ENCODE measurements at places on chromosomes 6 and 20.

GRCh38 chr20:56554869-56555268 lies 21.8 kb downstream of the FAM209B start:
- DNase-seq: peak; percentile 68

DNA sequence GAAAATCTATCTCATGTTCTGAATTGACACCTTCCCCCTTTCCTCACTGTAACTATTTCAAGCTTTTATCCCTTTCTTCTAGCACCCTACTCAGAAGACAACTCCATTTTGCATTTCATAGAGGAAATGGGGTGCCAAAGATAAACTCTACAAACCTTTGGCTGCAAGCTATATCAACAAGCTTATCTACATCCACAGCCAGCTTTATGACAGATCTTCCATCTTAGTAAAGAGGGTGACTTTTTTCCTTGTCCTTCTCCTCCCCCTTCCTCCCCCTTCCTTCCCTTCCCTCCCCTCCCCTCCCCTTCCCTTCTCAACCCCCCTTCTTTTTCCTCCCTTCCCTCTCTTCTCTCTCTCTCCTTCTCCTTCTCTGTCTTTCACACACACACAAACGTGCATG lies 58.0 kb upstream of the OLIG3 start:
- no peak for DNase-seq

DNA sequence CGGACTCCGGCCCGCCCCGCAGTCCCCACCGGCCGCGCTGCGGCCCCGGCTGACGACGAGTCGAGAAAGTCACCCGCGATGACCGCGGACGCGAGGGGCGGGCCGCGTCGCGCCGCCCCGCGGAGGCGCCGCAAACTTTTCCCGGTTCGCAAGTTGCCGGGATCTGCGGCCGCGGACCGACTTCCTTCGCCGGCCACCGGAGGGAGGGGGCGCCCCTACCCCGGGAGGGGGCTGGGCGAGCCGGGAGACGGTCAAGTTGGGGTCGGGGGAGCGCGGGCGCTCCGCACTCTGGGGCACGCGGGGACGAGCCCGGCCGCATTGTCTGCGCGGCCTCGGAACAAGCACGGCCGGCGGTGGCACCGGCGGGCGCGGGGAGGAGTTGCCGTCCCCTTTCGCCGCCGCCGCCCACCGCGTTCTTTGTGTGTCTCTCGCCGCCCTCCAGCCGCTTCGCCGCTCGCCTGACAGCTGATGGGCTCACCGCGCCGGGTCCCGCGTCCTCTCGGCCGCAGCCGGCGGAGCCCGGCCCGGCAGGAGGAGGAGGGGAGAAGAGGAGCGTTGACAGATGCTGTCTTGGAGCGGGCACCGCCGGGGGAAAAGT lies 131.6 kb downstream of the OGFRL1 start:
- peak; percentile 62 for DNase-seq

DNA sequence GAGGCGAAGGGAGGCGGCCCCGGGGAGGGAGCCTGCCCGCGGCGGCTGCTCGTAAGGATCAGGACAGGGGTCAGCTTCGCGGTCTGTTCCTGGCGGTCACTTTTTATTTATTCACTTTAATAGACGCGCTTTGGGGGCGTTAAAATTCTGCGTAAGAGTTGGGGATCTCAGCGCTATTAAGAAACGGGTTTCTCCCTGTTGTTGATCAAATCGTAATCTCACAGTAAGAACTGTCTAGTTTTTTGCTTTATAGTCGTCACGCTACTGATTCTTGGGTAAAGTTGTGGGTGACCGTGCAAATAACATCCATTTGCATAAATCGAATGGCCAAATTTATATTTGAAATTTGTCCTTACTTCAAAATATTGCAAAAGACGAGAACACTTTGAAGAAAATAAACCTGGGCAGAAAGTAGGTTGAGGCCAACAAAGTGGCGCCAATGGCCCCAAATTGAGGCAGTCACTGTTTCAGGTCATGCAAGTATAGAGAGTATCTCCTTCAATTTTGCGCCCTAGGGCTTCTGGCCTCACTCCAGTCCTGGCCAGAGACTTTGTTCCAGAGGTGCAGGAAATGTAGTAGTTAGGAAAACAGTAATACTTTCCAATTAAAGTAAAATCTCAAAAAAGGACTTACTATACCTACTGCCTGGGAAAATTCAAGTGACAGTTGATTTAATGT lies 963 bp upstream of the RMND1 start:
- DNase-seq: no peak

- no peak for DNase-seq
Observed at GRCh38 chr6:24838994-24839393, 40.3 kb upstream of the ARMH2 start.

DNA sequence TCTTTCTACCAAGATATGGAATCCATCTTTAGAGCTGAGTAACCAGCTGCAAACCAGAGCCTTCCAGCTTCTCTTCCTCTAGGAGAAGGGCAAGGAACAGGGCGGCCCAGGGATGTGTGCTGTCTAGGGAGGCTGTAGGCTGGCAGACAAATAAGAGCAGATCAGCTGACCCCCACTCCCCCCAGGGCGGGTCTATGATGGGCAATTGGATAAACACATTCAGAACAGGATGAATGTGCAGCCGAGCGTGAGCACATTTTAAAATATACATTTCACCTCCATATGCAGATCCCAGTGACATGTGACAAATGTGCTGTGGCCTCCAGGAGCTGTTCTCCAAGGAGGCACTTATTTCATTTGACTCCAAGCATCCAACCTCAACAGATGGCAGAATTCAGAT lies 580.1 kb downstream of the PTPRT start:
- DNase-seq: no peak

GRCh38 chr6:135434991-135435390 lies 62.5 kb downstream of the AHI1 start:
- DNase-seq: no peak

GRCh38 chr6:102679865-102680264 lies 1286.4 kb downstream of the GRIK2 start:
- no peak for DNase-seq

- DNase-seq: no peak
Observed at GRCh38 chr20:33945391-33946081, 48.2 kb upstream of the RALY start.

DNA sequence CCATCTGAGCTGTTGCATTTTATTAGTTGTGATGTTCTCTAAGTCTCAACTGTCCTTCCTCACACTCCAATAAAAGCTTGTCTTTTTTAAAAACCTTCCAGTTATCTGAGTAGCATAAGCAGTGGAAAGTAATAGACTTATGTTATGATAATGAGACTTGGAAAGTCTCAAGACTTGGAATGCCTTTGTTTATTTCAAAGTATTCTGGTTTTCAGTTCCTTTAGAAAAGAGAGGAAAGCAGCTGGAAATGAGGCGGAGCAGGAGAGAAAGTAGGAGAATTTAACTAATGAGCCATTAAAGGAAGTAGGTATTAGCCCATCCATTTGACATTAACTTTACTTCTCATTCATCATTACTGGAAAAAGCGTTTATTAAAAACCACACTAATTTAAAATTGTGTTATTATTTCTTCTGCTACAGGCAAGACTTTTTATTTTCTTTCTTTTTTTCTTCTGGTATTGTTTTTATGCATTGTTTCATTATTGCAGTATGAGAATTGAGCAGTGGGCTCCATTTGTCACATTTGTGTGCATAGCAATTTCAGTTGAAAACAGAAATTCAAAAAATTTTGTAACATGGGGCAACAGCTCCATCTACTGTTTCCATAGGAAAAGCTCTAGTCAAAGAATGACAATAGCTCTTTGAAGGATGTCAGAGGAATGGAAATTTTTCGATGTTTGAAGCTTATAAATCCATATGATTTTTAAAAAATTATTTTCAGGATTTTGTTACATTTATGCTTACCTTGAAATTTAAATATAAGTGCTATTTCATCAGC lies 194.8 kb downstream of the COL9A1 start:
- peak; percentile 30 for DNase-seq

DNA sequence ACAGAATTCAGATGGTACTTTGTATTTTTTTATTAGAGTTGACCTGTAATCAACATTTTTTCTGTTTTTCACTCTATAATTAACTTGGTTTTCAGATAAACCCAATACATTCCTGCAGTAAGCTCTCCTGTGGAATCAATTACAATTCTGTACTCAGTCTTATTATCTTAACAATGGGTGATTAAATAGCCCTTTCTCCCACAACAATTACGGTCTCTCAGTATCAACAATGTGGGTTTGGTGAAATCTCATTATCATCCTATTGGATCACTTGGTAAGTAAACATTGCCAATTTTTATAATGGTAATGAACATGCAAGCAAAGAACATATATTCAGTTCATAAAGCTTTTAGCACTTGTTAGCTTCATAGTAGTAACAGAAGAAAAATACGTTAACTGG lies 438.9 kb upstream of the EPHA7 start:
- DNase-seq: no peak

DNA sequence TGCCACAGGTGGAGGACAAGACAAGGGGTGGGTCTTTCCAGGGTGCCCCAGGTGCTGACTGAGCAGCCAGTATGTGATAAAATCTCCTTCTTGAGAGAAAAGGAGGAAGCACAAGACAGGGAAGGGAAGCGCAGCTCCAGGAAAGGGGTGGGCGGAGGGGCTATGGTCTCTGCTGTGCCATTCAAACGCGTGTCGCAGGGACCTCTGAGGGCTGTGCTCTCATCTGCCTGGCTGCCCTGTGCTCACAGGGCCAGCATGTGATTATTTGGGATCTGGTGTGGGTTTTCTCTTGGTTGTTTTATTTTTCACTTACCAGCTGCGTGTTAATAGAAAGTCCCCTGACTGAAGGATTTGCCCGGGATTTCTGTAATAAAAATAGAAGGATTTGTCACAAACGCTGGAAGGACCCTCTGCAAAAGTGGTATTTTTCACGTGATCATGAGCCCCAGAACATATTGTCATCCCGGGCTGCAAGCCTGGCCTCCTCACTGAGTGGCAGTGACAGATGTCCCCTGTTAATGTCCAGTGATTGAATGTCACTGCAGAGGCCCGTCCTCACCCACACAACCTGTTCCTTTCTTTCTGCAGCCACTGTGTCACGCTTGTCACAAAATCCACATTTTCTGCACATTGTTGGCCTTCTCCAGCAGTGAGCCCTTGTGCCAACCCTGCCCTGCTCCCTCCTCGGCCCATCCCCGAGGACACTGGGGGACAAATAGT lies 35.0 kb upstream of the VSX1 start:
- no peak for DNase-seq

- no peak for DNase-seq
Observed at GRCh38 chr20:38501858-38502436, 29.3 kb downstream of the RALGAPB start.

GRCh38 chr6:65964261-65964660 lies 257.2 kb upstream of the EYS start:
- no peak for DNase-seq

GRCh38 chr20:35215066-35215956 lies 11.2 kb upstream of the MMP24 start:
- no peak for DNase-seq

GRCh38 chr20:48080583-48080982 lies 295.3 kb upstream of the SULF2 start:
- DNase-seq: no peak

GRCh38 chr6:15509335-15509933 lies 153.4 kb downstream of the DTNBP1 start:
- no peak for DNase-seq

GRCh38 chr6:16163066-16163465 lies 34.2 kb downstream of the MYLIP start:
- no peak for DNase-seq

DNA sequence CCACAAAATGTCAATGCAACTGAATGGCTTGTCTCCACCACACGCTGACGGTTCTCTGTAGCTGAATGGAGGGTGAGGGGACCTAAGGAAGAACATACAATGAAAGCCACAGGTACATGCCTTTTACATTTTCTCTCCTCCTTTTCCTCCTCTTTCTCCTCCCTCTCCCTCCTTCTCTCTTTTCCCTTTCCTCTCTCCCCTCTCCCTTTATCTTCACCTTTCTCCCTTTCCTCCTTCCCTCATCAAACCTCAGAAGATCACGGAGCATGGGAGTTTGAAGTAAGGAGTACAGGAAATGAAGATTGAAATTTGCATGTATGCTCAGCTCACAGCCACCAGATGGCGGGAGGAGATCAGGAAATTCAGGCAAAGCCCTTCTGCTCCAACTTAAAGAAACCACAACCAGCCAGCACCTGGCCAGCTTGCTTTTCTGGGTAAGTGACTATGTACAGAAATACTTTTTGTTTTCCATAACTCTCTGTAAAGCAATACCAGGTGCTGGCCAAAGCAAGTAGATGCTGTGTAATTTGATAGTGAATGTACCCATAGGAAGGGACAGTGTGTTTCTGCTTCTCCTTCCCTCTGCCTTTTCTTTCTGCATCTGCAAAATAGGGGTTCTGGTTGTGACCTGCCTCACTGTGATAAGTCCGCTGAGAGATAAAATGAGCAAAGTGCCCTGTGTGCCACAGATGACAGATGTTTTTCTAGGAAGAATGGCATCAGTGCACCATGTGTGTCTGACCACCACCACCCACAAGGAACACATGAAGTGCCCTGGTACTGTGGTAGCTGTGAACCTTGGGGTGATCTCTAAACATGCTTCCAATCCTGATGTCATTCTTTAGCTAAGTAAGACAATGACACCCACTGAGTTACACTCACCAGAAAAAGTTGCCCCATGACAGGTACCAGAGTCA lies 18.6 kb upstream of the FOXO3 start:
- peak; percentile 77 for DNase-seq

DNA sequence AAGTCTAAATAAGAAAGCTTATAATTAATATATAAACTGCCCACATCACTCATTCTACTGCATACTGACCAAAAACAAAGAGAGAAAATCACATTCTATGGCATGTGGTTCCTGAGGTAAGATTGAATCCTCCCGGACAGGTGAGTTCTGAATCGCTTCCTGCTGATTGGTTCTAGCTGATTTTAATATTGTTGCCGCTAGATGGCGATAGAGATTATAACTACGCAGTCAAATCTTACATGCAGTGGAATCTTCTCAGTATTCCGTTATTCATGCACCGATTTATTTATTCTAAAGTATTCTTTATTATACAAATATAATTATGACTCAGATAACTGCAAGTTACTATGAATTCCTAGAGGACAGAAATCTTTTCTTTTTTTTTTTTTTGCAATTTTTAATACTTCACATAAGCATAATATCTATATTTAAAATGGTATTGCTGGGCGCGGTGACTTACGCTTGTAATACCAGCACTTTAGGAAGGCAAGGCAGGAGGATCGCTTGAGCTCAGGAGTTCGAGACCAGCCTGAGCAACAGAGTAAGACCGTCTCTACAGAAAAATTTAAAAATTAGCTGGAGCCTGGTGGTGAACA lies 24.2 kb upstream of the TMX4 start:
- DNase-seq: peak; percentile 56

DNA sequence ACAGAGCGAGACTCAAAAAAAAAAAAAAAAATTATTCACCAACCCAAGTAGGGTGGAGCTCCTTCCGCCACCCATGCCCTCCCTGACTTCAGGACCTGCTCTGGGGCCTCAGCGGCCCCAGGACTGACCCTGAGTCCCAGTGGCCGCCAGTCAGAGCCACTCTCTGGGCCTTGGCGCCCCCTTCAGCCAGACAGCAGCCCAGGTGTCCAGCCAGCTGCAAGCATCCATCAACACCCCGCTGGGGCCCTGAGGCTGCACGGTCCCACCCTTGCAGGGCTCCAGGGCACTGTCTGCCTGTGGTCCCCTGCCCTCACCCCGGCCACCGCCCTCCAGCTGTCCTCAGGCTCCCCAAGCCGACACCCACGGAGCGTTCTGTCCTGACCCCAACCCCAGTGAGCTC lies 11.4 kb upstream of the KCNQ2 start:
- DNase-seq: peak; percentile 74
